Smooth muscle cell of trachea (primary cell): ENCODE measurements at places on chromosomes 13 and 19. TPM values are rescaled to one million over a fixed set of nuclear protein-coding genes. Genes with fewer than 3 reads are reported as not detected.

The PLEKHA4 gene
- 33.5 and 35.4 TPM in 2 replicates for total RNA-seq

The ZNF587 gene
- 22.3 and 35.3 TPM in 2 replicates for total RNA-seq

The C19orf38 gene
- 0.58 and 1.7 TPM in 2 replicates for total RNA-seq

The OR10H3 gene
- not detected in 2 replicates for total RNA-seq

The ARID3A gene
- total RNA-seq = 9.2 and 21.7 TPM in 2 replicates

The DAND5 gene
- total RNA-seq = 0.29 TPM in 1 of 2 replicates, not detected in the other

The FCGBP gene
- total RNA-seq = 1.2 and 1.5 TPM in 2 replicates

The EPS8L1 gene
- 0.99 and 1.2 TPM in 2 replicates for total RNA-seq

The FLT3 gene
- total RNA-seq = not detected in 2 replicates

The SELENOV gene
- 0.33 TPM in 1 of 2 replicates, not detected in the other for total RNA-seq

The CGB1 gene
- not detected in 2 replicates for total RNA-seq
